ENCODE measurements at places on chromosomes 5 and 9.

DNA sequence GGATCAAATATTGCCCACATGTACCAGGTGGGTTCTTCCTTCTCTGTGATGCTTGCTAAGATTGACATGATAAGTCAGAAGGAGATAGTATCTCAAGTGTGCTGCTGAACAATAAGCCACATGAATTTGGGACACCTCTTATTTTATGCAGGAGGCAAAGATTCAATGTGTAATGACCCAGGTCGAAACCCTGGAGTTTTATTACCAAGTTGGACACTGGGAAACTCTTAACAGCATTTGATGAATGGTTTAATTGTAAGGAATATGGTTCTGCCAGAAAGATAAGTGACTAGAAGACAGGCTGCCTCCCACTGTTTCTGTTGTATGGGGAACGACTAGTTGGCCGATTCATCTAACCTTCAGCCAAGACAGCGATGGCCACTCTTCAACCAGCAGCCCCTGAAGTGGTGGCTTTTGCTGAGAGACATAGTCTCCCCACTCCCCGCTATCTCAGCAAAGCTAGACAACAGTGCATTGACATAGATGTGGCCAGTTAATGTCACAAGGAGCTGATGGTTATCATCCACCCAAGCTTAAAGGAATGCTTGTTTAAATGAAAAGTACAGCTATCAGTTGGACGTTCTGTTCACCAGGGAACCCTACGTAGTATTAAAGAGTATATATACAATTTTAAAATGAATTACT is 407.7 kb downstream of the KDM4C start:
- no peak for DNase-seq

DNA sequence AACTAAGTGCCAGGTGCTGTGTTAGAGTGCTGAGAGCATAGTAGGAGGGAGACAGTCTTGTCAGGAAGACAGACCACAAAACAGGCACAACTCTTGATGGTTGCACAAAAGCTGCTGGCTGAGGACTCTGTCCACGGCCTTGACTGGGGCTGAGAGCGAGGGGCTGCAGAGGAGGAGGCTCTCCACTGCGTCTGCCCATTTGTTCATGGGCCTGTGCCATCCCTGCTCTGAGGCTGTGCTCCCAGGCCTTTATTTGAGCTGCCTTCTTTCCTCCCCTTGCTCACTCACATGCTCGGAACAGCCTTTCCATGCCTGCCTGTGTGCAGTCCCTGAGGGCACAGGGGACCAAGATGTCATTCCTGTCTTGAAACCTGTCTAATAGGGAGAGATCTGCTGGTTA is 147.8 kb downstream of the CACNA1B start:
- no peak for DNase-seq

- DNase-seq, result no peak
Measured at GRCh38 chr9:18489861-18490260, 15.9 kb downstream of the ADAMTSL1 start.

DNA sequence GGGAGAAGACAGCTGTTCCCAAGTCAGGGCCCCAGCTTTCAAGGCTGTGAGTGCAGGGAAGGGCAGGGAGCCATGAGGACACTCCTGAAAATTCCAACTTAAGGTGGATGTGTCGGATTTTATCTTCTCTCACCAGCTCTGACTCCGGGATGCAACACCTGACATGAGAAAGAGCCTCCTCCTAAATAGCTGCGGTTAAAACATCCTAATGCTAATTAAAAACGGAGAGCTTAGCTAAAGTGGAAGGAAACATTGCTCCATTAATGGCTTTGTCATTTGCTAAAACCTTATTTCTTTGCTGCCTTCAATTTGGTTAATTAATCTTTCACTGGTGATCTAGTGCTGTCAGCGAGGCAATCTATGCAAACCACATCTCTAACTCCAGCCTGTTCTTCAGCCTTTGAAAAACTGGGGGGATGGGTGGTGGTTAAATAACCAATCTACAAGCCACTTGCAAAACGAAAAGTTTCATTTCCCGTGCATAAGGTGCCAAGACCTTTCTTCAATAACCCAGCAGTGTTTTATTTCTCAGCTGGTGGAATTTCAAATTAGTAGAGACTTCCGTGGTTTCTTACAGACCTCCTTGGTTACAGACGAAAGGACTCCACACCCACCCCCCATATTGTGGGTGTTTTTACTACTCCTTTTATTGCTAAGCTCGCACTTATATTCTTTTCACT is 379.6 kb downstream of the MLLT3 start:
- DNase-seq, result no peak

GRCh38 chr5:87844866-87845265 is 423.8 kb downstream of the TMEM161B start:
- DNase-seq, result no peak
